GM10248 (cell line): ENCODE measurements at places on chromosomes 5 and 9.

GRCh38 chr5:90585337-90585986 is 26.9 kb downstream of the ADGRV1 start:
- DNase-seq = no peak

DNA sequence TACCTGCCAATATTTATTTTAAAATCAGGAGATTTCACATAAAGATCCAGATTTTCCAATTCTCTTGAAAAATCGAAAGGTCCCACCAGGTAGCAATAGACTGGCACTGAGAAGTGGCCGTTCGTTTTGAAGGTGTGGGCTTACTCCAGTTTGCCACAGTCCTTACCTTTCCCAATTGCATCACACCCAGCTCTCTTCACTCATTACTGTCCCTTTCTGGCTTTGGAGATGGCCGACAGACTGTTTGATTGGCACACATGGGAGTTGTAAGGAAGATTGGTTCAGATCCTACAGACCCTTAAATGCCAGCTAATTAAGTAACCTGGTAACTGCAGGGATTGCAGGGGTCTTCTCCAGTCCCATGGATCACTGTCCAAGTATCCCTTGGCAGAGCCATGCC is 68.7 kb upstream of the LARP1 start:
- DNase-seq = no peak

DNA sequence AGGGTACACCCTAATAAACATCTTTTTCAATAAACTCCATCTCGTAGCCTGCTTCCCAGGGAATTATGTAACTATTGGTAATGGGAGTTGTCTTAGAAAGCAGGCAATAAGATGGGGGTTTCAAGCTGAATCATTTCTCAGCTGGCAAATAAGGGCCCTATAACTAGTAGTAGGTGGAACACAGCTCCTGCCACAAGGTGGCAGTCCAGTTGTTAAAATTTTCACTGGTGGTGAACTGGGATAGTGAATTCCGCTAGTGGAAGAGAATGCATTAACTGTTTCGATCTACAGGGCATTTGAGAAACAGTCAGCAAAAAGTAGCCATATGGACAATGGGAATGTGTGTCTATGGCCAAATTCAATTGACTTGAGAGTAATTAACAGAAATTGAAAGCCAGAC is 27.7 kb downstream of the PCDHB15 start:
- no peak for DNase-seq

DNA sequence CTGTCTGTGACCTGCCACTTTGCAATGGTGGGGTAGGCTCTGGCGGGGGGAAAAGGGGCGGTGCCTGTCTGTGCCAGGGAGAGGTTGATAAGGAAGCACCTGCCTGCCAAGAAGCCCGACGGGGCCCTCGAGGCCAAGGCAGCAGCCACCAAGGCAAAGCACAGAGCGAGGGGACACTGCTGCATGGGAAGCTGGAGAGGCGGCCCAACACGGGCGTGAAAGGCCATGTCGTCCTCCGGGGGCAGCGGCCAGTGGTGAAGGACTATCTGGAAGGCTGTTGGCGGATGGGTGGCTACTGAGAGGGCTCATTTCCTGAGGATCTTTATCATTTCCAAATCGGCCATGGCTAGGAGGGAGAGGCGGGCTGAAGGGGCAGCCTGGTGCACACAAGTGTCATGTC is 66.4 kb downstream of the OTULIN start:
- no peak for DNase-seq

- DNase-seq = no peak
Measured at GRCh38 chr5:135340568-135340967, 58.5 kb downstream of the MACROH2A1 start.

DNA sequence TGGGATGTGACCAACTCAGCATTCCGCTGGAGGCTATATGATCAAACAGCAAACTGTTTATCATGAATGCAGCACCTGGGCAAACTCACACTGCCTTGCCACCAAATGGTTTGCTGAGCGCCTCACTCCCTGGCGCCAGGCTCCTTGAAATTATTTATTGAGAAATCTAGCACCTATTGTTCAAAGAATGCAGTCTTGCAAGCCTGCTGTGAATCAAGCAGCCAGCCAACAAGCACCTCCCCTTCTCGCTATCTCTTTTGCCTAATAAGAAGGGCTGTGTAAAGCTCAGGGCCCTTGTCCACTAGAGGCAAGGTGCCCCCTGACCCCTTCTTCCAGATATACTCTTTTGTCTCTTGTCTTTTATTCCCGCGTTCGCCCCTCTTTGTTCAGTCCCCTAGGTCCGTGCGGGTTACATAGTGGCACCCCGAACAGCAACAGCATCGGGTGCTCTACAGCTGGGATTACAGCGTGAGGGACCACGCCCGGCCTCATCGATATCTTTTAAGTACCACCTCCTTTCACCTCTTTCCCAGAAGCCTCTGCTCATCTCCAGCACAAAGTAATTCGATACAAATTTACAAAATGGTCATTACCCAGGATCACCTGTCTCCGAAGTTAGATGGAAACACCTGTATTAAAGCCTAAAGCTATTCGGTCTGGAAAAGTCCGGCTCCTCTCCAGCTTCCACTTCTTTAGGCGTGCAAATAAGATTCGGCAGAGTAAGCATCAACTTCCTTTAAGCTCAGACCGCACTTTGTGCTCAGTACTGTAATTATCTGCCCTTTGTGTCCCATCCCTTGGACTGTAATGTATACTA is 896 bp downstream of the RIGI start:
- DNase-seq = no peak
